ENCODE measurements at places on chromosomes 5 and 9.

DNA sequence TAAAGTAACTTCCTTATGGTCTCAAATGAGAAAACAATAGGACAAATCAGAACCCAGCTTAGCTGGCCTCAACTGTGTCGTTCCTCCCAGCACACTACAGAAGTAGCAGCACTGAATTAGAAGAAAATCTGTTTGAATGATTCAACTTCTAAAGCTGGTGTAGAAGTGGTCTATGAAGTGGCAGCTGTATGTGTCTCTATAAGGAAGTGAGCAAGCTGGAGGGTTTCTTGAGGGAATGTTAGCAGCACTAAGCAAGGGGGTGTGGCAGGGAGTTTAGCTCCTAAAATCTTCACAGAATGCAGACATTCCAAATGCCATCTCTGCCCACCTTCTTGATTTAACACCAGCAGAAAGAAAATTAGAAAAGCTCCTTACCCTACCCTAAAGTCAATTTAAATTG is 4.1 kb downstream of the KLF9 start:
- no peak for DNase-seq

- DNase-seq: no peak
These were observed 4.8 kb downstream of the PLK2 start for GRCh38 chr5:58455066-58455465.

DNA sequence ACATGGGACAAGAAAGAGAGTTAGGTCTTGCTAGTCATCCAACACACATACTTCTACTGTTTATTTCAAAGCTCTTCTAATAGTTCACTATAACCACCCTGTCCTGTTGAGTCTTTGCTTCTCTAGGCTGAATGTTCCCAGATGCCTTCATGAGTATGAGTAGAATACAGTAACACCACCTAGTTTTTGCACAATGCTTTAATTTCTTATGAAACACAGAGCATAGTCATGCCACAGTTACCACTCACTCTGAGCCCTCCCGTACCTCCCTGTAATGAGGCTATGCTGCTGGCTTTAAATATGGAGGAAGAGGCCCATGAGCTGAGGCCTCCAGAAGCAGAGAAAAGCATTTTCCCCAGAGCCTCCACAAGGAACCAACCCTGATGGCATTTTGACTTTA is 75.0 kb upstream of the SLC1A3 start:
- no peak for DNase-seq

DNA sequence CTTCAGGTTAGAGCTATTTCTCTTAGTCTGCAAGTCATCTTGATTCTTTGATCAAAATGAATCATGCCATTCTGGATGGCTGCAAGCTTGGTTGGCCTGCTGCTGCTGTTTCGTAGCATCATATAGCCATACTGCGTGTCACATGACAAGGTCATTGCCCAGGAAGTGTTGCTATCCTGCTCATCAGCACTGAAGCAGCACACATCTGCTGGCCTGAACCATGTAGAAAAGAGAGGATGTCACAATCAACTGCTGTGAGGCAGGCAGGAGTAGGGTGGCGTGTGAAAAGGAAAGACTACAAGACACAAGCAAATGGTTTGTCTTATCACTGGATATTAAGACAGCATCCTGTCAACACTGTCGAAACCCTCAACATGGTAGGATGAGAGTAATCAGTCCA is 376.7 kb upstream of the RORB start:
- no peak for DNase-seq

DNA sequence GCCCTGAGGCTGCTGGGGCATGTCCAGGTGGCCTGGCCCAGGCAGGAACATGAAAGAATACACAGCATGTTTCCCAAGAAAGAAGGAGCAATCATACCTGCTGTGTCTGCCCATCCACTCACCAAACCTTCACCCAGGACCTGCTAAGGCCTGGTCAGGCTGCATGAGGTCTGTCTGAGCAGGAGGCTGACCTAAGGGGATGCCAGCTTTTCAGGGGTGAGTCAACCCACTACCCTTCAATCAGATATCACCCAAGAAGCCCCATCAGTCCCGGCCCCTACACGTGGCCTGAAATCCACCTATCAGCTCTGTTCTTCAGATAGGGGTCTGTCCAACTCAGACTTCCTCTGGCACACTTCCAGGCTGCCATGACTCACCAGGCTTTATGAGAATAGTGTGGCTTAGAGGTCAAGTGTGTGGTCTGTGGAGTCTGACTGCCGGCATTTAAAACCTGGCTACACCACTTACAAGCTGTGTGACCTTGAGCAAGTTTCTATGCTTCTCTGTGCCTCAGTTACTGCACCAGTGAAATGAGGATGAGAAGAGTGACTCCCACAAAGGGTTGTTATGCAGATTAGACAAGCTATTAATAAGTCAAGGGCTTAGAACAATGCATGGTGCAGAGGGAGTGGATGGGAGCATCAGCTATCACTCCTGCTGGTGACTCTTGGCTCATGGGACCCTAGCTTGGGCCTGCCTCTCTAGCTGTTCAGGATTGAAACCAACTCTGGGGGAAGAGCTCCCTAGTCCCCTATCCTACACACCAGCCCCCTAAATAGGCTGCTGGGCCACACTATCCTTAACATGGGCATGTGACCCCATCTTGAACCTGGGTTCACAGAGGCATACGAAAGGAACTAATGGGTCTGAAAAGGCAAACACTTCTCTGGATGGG is 130.3 kb downstream of the PAX5 start:
- no peak for DNase-seq

DNA sequence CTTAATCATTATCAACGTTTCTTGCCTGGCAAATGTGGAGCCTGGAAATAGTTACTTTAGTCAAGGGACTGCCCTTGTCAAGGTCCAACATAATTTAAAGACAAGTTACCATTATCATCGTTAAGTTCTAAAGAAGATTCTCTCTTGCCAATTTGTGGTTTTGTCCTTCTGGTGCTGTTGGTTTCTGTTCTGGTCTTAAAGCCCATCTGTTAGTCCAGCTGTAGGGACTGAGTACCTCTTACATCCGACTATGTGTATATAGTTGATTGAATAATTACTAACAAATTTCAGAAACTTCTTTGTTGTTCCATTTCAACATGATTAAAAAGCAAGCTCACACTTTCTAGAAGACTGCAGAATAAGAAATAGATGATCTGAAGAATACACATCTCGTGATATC is 1854.9 kb downstream of the MAT2B start:
- no peak for DNase-seq

DNA sequence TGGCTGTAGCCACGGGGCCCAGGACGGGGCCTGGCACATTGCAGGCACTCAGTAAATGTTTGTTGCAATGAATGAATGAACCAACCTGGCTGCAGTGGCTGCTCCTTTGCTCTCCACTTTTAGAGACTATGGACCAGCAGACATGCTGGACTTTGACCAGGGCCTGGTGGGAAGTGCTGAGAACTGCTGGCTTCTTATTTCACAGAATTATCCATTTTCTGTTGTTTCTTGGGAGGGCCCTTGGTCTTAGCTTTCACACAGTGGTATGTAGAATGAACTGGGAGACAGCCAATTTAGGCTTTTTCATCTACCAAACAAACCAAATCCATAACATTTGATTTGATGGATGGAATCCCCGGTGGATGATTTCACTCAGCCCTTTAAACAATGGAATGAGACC is 78.0 kb upstream of the LHFPL2 start:
- DNase-seq: no peak

GRCh38 chr5:60945813-60946187 is 795 bp downstream of the NDUFAF2 start:
- DNase-seq: no peak

DNA sequence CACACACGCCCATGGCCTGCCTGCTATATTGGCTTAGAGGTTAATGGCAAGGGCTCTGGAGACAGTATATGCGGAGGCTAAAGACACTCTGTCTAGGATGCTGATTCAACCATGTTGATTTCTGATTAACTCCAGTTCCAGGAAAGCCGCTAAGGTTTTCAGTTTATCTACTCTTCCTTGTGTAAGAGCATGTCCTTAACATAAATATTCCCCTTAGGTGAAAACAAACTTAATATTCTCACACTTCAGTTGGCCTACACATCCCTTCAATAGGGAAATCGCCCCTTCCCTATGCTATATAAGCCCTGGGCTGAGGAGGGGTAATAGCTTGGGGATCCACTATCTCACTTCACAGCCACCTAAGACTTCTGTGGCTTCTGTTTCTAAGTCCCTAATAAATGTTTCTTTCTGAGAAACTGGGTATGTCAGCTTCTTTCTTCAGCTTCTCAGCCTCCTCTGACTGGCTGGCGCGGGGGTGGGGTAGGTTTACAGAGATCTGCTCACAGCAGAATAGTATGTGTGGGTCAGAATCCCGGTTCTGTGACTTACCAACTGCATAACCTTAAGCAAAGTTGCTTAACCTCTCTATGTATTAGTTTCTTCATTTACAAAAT is 4.3 kb upstream of the GPX3 start:
- no peak for DNase-seq

DNA sequence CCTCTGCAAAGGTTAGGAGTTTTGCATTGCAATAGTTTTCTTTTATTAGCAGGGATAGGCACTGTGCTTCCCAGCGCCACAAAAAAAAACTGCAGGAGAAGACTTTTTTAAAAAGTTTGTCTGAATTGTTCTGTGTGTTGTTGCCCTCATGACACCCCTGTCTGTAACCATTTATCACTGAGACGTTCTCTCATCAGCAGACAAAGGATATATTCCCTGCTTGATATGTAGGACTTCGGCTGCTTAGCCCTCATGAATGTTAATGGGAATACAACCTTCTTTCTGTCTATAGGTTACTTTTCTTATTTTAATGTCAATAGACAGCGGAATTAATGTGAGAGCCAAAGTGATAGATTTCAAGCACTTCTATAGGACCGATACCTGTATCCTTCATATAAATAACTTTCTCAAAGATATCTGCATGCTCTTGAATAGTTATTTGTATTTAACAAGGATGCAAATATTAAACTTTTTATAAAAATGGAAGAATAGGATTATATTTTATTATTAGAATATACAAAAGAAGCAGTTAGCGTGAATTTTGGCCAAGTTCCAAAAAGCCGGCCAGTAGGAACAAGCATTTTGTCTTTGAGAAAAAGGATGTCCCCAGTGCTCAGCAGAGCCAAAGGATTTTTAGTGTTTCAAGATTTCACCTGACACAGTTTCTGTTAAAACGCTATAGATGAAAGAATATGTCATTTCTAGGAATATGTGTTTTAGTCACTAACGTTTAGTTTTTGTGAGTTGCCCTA is 1.5 kb upstream of the LYSMD3 start:
- no peak for DNase-seq

- DNase-seq: no peak
These were observed 70.8 kb downstream of the NDUFS4 start for GRCh38 chr5:53631251-53631650.

- no peak for DNase-seq
These were observed 13.5 kb upstream of the KIF27 start for GRCh38 chr9:83934569-83935275.

- DNase-seq: no peak
These were observed 23.9 kb upstream of the CDKN2AIPNL start for GRCh38 chr5:134435560-134435959.

- DNase-seq: no peak
These were observed 1131.0 kb downstream of the TAF11L14 start for GRCh38 chr5:18765304-18765703.

- no peak for DNase-seq
These were observed 803.5 kb downstream of the TLE1 start for GRCh38 chr9:80885894-80886293.

- no peak for DNase-seq
These were observed 2.6 kb upstream of the SMIM23 start for GRCh38 chr5:171783051-171783450.

GRCh38 chr9:108812396-108813025 is 43.3 kb downstream of the ACTL7B start:
- DNase-seq: no peak

DNA sequence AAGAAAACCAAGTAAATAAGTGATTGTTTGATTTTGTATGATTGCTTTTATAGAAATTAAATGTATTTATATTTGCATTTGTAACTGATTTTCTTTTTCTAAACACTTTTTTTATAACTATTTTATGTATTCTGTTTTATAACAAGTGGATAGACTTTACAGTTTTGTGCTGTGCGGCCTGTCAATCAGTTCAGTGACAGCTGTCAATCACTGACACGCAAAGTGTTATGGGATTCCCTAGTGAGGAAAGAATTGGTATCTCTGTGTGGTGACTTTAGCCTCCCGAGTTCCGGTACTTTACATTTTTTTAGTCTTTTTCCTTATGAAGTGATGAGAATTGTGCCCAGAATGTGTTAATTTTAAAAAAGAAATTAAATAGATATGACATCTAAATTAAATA is 16.3 kb downstream of the GPR151 start:
- no peak for DNase-seq

DNA sequence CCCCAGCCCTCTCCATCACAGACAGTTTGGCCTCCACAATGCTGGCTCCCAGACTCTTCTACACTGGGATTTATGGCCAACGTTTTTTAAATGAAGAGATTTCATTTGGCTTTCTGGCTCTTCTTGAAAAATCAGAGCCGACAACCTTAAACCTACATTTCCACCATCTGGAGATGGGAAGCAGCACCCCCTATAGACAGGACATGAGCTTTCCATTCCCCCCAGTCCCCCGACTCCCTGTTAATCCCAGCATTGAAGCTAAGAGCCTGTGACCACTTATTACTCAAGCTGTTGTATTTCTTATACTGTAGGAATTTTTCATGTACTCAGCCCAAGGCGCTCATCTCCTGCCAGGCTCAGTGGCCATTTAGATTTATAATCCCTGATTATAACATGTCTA is 34.0 kb upstream of the AFAP1L1 start:
- DNase-seq: no peak

GRCh38 chr9:127188396-127188795 is 66.0 kb upstream of the ANGPTL2 start:
- no peak for DNase-seq

DNA sequence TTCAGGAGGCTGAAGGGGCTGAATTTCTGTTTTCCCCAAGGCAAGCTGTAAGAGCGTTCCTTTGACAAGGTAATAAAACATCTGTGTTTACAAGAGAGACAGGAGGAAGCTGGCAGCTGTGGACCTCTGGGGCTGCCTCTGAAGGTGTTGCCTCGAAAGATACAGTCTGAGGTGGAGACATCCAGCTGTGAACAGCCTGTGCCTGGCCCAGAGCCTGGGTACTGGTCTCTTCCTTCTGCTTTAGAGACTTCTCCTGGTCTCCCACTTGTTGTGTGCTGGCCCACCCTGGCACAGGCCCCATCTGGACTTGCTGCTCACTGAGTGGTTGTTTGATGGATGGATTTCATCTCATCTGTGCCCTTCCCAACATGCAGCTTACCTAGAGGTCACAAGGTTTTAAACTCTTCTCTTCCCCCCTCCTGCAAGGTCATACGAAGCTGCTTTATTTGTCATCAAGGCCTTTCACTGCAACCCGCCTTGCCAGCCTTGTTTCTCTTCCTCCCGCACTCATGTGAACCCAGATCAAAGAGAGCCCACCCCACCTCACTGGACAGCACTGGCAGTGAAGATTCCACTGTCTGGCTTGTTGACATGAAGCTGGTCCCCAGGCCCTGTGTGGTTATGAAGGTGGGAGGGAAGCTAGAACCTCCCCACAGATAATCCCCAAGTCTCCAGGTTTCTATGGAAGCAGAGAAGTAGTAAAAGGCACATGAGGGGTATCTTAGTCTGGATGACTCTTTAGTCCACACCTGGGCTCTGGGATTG is 35.0 kb upstream of the ALDH1B1 start:
- no peak for DNase-seq
